ENCODE measurements at places on chromosomes 2 and 18. TPM values are rescaled to one million over a fixed set of nuclear protein-coding genes. Genes with fewer than 3 reads are reported as not detected.

Gene IL36B
- not detected for total RNA-seq

Gene C2orf15
- total RNA-seq = 0.44 TPM

Gene FSIP2
- 0.84 TPM for total RNA-seq

Gene STPG4
- total RNA-seq = 1.4 TPM

Gene NEURL3
- 1.5 TPM for total RNA-seq

Gene SRD5A2
- total RNA-seq = not detected

Gene RGPD3
- 0.84 TPM for total RNA-seq

All from tibial nerve (tissue), 4 donors.